ENCODE measurements at places on chromosomes 6 and 20.

DNA sequence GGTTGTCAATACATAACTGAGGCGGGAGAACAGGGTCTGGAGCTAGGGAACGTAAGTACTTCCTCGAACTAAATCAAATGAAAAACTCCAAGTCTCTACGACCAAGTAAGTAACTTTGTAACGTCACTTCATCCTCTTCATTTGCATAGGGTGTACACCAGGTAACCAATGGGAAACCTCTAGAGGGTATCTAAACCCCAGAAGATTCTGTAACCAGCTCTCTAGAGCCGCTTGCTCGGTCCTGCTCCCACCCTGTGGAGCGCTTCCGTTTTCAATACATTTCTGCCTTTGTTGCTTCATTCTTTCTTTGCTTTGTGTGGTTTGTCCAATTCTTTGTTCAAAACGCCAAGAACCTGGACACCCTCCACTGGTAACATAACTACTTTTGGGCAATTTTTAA, 133.5 kb upstream of the TMEM170B start:
- no peak for DNase-seq

DNA sequence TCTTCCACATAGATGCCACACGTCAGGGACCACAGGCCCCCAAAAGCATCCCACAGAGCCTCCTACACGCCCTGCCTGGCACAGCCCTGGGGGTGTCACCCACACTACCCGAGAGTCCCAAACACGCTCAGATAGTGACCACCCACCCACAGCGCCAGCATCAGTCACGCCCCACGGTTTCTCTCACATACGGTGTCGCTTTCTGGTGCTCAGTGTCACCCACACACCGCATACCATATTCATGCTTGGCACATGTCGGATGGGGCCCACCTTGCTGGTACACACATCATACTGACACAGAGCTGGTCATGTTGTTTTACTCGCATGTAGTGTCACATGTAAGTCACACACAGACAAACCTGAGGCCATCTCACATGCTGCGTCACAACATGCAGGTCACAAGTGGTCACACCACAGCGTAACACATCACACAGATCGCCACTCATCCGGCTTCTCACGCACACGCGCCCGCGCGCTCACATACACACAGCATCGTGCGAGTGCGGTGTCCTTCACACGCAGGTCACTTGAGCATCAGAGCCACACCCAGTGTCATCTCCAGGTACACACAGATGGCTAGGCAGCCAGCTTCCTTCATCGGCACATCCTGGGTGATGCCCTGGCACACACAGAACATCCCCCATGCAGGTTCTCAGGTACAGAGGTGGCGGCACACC, 3.4 kb downstream of the TEAD3 start:
- no peak for DNase-seq

GRCh38 chr6:41470029-41470330, 76.2 kb upstream of the FOXP4 start:
- no peak for DNase-seq

DNA sequence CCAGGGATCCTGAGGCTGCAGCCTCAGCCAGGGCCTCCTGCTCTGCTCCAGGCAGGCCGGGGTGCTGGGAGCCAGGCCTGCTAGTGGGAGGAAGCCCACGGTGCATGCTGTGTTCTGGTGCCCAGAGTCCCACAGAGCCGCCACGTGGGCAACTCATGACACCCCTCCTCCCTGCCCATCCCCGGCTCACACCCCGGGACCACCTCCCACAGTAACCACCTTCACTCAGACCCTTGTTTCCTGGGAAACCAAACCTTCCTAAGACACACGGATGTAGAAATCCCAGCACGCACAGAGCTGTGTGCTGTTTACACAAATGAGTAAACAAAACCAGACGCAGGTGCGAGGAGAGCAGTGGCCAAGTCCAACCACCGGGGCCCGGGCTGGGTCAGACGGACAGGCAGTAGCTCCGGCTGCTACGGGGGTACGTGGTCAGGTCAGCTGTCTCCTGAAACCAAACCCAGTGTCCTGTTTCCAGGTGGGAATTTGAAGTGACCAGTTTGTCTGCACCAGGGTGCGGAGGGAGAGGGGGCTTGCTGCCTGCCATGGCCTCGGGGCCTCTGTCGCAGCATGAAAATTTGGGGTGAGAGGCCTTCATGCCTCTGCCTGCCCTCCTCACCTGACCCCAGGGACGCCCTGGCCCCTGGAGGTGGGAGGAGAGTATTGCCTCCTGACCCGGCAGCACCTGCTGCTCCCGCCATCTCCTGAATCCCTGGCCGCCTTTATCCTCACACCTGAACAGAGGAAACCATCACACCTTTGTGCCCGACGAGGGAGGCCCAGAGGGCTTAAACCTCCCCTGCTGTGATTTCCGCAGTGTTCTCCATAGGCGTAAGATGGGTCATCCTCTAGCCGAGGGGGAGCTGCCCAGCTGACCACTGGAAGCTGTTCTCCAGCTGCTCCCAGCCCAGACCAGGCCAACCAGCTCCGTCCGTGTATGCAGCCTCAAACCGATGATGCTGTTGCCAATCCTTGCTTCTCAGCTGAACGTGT, 52.0 kb upstream of the SMOC2 start:
- DNase-seq: no peak

- DNase-seq: no peak
Observed at GRCh38 chr20:48329676-48330664, 497.8 kb downstream of the PREX1 start.

DNA sequence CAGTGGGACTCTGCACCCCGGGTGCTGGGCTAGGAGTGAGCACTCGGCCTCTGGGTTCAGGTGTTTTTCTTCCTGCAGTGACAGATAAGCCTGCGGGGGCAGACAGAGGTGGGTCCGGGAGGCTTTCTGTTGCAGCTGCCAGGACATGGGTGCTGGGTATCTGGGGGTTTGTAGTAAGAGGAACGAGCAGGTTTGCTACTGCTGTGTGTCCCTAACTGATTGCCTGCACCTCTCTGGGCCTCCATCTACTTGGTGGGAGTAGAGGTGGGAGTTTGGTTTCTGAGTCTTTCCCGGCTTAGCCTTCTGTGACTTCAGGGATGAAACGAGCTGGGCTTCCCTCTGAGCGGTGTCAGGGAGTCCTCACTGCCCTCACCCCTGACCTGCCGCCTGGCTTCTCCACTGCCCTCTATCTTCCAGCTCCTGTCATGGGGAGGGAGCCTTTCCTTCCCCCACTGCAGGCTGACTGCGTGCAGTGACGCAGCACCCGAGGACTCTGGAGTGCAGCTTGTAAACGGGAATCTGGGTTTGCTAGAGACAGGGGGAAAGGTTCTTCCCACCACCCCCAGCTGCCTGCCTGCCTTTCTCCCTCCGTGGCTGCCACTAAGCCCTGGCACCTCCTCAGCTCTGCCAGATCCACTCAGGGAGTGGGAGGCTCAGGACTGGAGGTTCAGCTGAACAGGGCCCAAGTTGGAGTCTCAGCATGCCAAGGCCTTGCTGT, 6.7 kb downstream of the DLGAP4 start:
- DNase-seq: no peak

DNA sequence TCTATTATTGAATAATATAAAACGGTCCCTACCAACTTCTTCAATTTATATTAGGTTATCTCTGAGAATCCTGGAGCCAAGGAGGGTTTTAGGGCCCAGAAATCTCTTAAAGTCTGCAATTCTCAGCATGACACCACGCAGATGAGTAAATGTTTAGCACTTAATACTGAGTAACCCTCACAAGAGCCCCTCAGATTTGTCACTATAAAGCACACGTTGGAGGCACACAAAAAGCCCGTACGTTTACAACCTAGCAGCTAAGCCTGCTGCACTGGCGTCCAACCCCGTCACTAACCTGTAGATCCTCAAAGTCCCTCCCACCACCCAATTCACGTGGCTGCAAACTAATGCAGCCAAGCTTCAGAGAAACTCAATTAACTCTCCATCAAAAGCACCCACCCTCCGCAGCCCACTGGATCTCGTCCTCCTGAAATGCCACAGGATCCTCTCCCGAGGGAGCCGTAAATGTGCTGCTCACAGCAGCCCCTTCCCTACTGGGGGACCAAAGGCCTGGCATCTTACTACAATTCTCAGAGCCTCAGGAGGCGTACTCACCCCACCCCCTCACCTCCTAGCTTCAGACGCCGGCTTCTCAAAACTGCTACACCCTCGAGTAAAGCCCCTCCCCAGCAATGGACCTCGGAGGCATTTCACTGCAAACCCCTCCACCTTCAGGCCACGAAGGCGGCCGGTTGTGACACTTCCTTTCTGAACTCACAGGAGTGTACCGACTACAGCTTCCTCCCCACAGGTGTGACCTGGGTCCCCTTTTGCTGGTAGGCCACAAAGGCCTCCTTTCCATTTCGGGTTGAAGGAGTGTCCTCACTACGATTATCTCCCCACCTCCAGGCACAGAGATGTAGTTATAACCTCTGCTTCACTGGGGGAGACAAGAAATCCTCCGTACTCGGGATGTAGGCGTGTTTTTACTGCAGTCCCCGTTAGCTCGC, 909 bp downstream of the CPNE1 start:
- peak; percentile 28 for DNase-seq

GRCh38 chr20:51272401-51272800, 249.5 kb upstream of the KCNG1 start:
- DNase-seq: no peak

GRCh38 chr20:17806739-17807441, 107.1 kb downstream of the BANF2 start:
- no peak for DNase-seq

DNA sequence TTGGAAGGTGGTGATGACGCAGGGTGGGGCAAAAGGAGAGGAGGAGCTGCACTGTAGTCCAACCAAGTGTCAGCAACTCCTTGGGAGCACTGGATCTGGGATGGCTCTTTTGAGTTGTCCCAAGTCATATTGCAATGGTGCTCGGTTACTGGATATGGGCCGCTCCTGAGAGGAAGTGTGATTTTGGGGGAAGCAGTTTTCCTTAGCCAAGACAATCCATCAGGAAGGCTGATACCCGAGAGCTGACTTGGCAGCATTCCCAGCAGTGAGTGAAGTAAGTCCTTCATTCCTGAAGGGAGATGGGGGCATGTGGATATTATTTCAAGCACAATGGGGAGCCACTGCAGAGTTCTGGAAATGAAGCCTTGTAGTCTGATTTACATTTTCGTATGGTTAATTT, 354.1 kb downstream of the RFPL4B start:
- no peak for DNase-seq

DNA sequence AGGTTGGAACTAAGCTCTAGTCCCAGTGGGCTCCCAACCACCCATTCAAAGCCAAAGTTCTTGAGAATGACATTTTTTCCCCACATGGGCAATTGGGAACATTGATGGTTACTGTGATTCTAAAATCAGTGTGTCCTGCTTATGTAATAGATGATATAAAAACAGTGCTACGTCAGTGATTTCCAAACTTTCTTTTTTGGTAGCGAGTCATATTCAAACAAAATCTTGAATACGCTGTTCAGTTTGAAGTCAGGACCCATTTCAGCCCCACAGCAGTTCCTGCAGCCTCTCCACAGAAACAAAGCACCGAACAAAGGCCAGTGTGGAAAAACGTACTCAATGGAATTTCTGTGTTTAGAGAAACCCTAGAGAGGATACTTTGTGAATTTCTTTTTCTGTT, 170.0 kb upstream of the OLIG3 start:
- no peak for DNase-seq

DNA sequence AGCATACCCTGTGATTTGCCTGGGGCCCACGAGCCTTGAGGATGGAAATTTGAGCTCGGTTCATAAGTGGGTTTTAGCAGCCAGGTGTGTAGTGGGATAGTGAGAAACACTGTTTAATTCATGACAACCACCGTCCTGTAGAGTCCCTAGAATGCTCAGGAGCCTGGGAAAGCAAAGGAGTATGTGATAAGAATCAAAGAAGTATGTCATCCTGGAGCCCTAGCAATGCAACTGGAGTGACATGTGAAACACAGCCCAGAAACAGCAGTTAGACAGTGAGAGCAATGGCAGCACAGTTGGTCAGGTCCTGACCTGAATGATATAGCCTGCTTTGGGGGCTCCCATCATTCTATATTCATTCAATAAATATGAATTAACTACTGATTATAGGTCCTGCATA, 161.2 kb upstream of the ECI2 start:
- DNase-seq: no peak

GRCh38 chr6:126657561-126658175, 317.8 kb downstream of the CENPW start:
- no peak for DNase-seq

DNA sequence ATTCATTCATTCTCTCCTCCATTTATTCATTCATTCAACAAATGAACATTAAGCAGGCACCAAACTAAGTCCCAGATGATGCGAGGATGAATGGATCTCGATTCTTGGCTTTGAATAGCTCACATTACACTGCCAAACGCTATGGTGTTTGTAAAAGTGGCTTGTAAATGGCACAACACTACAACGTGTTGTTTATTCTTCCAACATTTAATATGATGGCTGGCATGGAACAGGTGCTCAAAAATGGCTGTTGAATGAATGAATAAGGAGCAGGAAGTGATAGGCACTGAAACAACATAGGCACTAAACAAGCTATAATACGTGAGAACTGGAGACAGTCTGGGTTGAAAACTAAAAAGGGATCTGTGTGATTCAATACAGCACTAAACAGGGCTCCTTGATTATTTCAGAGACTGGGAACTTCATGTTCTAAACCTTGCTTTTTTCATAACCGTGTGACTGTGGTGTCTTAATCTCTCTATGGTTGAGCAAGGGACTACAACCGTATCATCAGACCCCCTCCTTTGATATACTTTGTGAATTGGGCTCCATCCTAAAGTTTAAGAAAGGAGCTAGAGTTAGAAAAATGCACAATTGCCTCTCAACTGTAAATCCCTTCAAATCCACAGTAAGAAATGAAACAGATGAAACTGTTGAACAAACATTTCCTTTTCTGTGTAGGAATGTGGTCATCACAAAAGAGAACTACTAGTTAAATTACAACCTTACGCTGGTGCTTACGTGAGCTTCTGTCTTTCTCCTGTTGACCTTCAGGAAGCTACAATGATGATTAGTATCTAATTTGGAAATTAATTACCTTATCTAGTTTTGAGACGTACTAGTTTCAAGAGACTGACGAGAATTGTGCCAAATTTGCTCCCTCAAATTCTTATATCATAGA, 16.9 kb upstream of the SLC16A10 start:
- no peak for DNase-seq

DNA sequence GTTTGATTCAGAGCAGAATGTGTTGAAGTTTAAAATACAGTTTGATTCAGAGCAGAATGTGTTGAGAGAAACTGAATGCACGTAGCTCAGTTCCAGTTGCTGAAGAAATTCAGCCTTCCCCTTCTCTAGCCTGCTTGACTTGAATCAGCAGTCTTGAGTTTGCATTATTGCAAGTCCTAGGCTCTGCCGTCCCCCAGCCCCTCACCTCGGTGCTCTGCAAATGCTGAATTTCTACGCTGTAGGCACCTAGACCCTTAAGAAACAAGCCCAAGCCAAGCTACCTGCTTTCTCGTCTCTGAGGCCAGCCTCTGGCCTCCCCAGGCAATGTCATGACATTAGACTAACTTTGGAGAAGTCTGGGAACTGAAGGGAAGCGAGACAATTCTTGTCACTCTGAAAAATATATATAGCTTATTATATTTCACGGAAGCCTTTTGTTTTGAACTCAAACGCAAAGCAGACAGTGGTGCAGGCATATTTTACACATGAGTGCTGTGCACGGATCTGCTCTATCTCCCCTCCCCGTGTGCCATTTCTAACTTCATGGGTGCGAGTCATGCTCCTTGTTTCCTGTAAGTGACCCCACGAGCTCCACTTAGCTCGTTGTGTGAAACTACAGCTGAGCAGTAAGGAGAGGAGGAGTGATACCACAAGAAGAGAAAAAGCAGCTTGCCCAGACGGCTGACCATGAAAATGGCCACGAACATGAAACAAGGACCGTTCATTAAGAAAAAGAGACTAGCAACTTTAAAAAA, 71.4 kb upstream of the DUSP22 start:
- DNase-seq: no peak

All from stimulated activated CD4-positive, alpha-beta T cell treated with anti-CD3 and anti-CD28 coated beads, Interleukin-15, amount 100 ng/mL, for 1 hour (primary cell).